Subcutaneous preadipocyte (primary cell): ENCODE measurements at places on chromosomes 5 and 9. TPM values are rescaled to one million over a fixed set of nuclear protein-coding genes. Genes with fewer than 3 reads are reported as not detected.

Gene NSG2
- not detected in 2 replicates for total RNA-seq

Gene SEMA5A
- 0.78 and 11.0 TPM in 2 replicates for total RNA-seq

Gene OLFM1
- total RNA-seq, result 6.5 and 10.7 TPM in 2 replicates

Gene MTAP
- 44.1 and 56.9 TPM in 2 replicates for total RNA-seq

Gene ANKRD31
- total RNA-seq, result under 0.01 and 0.20 TPM in 2 replicates

Gene KCNIP1
- total RNA-seq, result not detected in 2 replicates

Gene UTP15
- 22.8 and 31.9 TPM in 2 replicates for total RNA-seq

Gene NEUROG1
- total RNA-seq, result not detected in 2 replicates

Gene SCGB3A2
- not detected in 2 replicates for total RNA-seq

Gene ERAP2
- 41.6 and 44.8 TPM in 2 replicates for total RNA-seq

Gene CEL
- total RNA-seq, result 0.20 and 0.37 TPM in 2 replicates

Gene ORM2
- total RNA-seq, result not detected in 2 replicates

Gene CDC25C
- total RNA-seq, result 6.2 and 11.9 TPM in 2 replicates

Gene ZNF879
- total RNA-seq, result 2.9 and 3.9 TPM in 2 replicates
